A549 treated with Mapracorat at 1 μM for 4 hours (cell line): ENCODE measurements at places on chromosomes 3 and 15. TPM values are rescaled to one million over a fixed set of nuclear protein-coding genes. Genes with fewer than 3 reads are reported as not detected.

The PPP1R14D gene
- 0.20 to 0.33 TPM in 2 of 5 replicates, not detected in the others for total RNA-seq

The NCEH1 gene
- 29.6 to 35.3 TPM (median 32.9 TPM) in 5 replicates for total RNA-seq

The SNAPC5 gene
- total RNA-seq: 43.0 to 61.0 TPM (median 45.7 TPM) in 5 replicates

The BFSP2 gene
- not detected in 5 replicates for total RNA-seq

The CADPS gene
- total RNA-seq: not detected in 5 replicates

The MNS1 gene
- total RNA-seq: 2.7 to 3.6 TPM (median 2.8 TPM) in 5 replicates

The MAP1A gene
- total RNA-seq: 0.57 to 0.66 TPM (median 0.64 TPM) in 5 replicates

The RBPMS2 gene
- total RNA-seq: 6.6 to 9.4 TPM (median 8.3 TPM) in 5 replicates

The OPA1 gene
- 25.3 to 32.7 TPM (median 29.5 TPM) in 5 replicates for total RNA-seq

The LRRIQ4 gene
- total RNA-seq: not detected in 5 replicates

The NISCH gene
- 10.0 to 15.4 TPM (median 15.0 TPM) in 5 replicates for total RNA-seq
